ENCODE measurements at places on chromosomes 7 and 10.

GRCh38 chr7:1562597-1563051 is 6.6 kb upstream of the TMEM184A start:
- DNase-seq: no peak

DNA sequence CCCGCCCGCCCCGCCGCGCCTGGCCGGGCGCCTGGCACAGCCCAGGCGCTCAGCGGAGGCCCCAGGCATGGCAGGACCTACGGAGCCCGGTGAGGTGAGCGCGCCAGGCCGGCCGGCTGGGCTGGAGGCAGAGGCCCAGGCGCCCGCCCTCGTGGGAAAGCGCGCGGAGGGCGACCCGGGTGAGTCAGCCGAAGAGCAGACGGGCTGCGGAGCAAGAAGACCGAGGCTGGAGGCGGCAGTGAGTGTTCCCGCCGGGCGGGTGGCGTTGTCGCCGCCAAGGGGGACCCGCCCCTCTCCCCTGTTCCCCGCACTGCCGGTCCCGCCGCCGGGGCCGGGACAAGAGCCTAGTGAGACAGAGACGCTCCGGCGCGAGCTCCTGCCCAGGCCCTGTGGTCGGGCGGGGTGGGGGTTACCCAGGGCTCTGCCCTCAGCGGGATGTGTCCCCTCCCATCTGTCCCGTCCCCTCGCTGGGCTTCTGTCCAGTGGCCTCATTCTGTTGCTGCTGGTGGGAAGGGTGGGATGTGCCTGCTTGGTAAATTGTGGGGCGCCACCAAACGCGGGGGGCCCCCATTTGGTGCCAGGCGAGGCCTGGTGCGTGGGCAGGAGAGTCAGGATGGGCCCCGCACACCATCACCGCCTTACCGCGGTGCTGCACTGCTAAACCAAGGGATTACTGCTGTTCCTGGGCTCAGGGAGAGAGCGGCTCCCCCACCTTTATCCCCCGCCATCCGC is 17.0 kb upstream of the NODAL start:
- no peak for DNase-seq

GRCh38 chr7:28135760-28136159 is 44.8 kb downstream of the JAZF1 start:
- DNase-seq: peak; percentile 32

- no peak for DNase-seq
These were observed 241.5 kb downstream of the WDR11 start for GRCh38 chr10:121092720-121093095.

DNA sequence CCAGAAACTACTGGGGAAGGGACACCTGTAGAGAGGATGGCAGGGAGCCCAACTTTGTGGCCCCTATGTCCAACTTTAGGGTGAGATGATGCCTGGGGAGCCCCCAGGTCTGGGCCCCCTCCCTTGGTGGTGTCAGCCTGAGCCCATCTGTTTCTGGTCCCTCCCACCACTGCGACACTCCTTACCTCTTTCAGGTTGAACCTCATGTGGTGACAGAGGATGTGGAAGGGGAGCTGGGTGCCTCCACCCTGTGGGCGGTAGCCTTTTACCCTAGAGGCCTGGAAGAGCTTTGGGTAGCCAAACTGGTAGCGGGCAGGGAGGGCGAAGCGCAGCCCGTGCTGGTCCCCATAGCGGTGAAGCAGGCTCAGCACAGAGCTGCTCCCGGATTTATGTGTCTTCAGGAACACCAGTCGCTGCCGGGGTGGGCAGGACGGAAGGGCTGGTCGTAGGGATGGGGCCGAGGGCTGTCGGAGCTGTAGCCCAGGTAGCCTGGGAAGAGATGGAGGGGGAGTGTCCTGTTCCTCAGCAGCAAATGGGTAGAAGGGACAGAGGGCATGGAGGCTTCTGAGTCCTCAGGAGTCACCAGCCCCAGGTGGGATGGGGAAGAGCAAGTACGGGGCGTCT is 2.0 kb downstream of the GAL3ST4 start:
- DNase-seq: no peak

- DNase-seq: peak; percentile 99
These were observed 134.4 kb upstream of the AGK start for GRCh38 chr7:141416650-141417270.

DNA sequence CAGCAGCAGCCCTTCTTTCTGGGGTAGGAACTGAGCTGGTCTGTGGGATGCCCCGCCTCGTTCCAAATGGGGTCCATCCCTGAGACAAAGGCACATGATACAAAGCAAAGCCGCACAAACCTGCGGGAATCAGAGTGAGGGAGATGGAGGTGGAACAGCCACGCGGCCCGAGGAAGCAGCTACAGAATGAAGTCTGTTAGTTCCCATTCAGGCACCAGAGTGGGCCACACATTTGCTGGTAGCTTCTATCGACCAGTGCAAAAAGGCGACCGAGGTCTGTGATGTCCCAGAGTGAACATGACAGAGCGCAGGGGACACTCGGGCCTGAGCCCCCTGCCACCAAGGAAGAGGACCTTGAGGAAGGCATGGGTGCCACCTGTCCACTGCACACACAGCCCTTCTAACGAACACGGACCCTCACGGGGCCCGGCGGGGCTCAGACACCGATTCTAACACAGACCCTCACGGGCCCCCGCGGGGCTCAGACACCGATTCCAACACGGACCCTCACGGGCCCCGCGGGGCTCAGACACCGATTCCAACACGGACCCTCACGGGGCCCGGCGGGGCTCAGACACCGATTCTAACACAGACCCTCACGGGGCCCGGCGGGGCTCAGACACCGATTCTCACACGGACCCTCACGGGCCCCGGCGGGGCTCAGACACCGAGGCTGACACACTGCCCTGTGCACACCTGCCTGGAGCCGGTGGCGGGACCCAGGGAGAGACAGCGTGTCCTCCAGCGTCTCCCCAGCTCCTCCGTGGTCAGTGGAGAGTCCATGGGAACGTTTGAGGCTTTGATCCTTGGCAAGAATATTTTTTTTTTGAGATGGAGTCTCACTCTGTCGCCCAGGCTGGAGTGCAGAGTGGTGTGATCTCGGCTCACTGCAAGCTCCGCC is 32.8 kb upstream of the FAM20C start:
- DNase-seq: no peak

- DNase-seq: peak; percentile 81
These were observed 67.8 kb upstream of the TNRC18 start for GRCh38 chr7:5491251-5492019.

DNA sequence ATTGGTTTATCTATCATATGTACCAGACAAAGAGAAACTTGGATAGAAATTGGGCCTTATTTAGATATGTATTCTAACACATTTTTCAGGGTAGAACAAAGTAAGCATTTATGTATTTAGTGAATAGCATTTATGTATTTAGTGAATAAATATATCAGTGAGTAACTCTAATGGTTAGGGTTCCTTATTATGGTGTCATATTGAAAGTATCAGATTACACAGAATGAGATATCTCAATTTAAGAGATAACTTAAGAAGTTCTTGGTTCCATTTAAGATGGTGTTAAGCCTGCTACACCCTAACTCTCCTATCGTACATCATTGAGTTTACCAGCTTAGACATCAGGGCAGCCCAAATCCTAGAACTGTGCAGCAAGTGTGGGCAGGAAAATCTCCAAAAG is 35.9 kb upstream of the DMTF1 start:
- DNase-seq: no peak

DNA sequence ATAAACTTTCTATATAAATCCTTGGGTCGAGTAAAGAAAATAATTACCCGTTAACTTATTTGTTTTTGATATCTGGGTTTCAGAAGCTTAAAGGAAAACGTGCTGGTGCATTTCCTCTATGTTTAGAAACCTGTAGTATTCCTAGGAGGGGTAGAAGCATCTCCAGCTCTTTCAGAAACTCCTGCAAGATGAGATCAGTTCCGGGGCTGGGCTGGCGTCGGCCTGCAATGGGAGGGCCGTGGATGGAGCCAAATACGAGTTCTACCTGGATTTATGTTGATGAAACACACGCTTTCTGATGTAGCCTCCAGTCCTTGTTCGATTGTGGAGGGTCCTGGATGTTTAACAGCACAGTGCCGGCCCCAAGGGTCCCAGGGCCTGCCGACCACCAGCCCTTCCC is 35.8 kb upstream of the DIP2C start:
- DNase-seq: no peak

DNA sequence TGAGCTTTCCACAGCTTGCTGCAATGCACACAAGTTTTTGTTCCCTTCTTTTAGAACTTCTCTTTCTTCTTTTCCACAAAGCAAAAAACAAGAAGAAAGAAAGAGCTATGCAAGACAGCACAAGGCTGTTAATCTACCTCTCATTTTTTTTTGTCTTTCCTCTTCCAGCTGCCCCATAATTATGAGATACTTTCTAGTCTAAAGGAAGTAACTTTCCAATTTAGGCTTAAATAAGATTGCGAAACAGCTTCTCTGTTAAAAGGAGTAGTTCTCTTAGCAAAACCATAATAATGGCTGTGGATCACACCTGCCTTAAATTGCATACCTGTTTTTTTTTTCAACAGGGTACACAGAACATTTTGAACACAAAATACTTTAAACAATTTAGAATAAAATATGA is 56.0 kb downstream of the NDUFB2 start:
- no peak for DNase-seq

DNA sequence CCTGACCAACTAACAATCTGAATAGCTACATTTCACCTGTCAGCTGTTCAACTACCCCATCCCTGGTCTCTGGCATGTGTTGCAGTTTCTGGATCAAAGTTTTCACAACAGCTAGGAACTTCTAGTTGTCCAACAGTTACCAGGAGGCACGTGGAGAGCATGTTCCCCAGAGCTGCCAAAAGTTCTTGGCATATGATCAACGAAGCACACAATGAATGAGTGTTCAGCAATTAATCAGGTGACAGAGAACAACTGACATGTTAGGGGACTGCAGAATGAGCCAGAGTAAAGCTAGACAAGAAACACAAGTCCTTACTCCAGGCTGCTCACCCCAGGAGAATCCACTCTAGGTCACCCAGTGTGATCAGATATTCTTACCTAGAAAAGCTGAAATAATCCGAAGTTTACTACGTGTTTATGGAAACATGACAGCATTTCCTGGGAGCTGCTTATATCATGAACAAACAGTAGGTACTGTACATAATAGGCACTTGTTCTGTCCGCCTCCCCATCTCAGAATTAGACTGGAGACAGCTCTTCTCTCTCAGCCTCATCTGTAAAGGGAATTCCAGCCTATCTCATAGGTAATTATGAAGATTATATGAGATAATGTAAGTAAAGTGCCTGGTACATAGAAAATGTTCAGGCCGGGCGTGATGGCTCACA is 50.6 kb downstream of the ZNF438 start:
- no peak for DNase-seq

GRCh38 chr10:52437205-52437646 is 123.1 kb downstream of the DKK1 start:
- DNase-seq: no peak

GRCh38 chr7:14596421-14596820 is 306.1 kb downstream of the DGKB start:
- DNase-seq: no peak

GRCh38 chr10:117135026-117135372 is 3.1 kb downstream of the VAX1 start:
- no peak for DNase-seq

GRCh38 chr10:11225935-11226334 is 208.3 kb downstream of the CELF2 start:
- peak; percentile 19 for DNase-seq

GRCh38 chr7:96499532-96499931 is 177.6 kb upstream of the SLC25A13 start:
- peak; percentile 22 for DNase-seq

- DNase-seq: no peak
These were observed 405.6 kb downstream of the KCNMA1 start for GRCh38 chr10:77231884-77232610.

DNA sequence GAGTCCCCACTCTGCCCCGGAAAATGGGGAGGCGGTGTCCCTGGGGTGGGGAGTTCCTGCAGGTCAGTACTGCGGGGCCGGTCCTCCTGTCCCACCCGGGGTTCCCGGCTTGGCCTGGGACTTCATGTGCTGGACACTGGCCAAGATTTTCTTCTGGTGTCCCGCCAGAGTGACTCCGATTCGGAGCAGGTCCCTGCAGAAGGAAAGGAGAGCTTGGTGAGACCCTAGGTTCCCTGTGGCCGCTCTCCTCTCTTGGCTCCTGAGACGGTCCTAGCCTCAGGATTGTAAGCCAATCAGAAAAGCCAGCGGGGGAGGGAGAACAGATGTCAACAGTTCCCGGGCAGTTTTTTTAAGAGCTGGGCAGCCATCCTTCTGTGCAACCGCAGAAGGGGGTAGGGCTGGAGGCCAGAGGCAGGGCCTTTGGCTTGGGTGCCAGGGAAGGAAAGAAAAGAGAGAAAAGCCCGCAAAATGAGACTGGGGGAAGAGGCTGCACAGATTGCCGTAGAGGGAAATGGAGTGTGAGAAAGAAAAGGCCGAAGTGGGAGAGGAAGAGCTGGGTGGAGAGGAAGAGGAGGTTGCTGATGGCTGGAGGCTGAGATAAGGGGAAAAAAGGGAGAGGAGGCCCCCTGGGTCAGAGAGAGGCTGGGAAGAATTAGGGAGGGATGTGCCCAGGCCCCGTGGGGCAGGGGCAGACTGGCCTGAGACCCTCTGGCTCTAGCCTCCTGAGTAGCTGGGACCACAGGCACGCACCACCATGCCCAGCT is 23.7 kb downstream of the EPHB4 start:
- peak; percentile 89 for DNase-seq

All from NCI-H1417 (cell line).